ENCODE measurements at places on chromosomes 13 and 19. TPM values are rescaled to one million over a fixed set of nuclear protein-coding genes. Genes with fewer than 3 reads are reported as not detected.
A peak's percentile ranks its signal among the peaks of the same experiment; 100 is the strongest.

DNA sequence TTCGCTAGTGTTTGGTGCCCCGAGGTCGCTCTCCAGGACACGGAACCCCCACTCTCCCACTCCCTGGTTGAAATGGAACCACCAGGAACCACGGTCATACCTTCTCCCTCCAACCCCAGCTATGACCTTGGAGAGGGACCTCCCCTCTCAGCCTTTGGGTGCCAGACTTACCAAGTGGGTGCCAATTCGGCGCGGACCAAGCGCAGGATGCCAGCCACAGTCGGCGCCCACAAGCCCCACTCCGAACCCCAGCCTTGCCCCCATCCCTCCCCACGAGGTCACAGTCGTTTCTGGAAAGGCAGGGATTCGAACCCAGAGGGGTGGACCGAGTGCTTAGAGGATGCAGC is 910 bp downstream of the PDE4C start:
- no peak overlapping the region for H3K4me3 ChIP-seq
- peaks cover 16% of the 10 kb centered on the region for H3K27me3 ChIP-seq
- no peak for DNase-seq
- H3K4me1 ChIP-seq = peaks cover 7% of the 10 kb centered on the region

Gene SUGP1
- total RNA-seq = 73.2 TPM

GRCh38 chr13:53281677-53282076 is 253.1 kb downstream of the OLFM4 start:
- no peaks in the 10 kb centered on the region for H3K4me1 ChIP-seq
- no peak overlapping the region for H3K27ac ChIP-seq
- peaks cover 4% of the 10 kb centered on the region for H3K27me3 ChIP-seq
- no peak overlapping the region for H3K4me3 ChIP-seq
- no peaks in the 10 kb centered on the region for H3K36me3 ChIP-seq
- DNase-seq = no peak

- peak overlapping the region; percentile 13 for H3K27ac ChIP-seq
- peaks cover 15% of the 10 kb centered on the region for H3K4me1 ChIP-seq
- H3K4me3 ChIP-seq = no peak overlapping the region
- DNase-seq = no peak
- H3K27me3 ChIP-seq = peaks cover 9% of the 10 kb centered on the region
Measured at GRCh38 chr19:45906221-45906620, 3.8 kb upstream of the MYPOP start.

- no peak for DNase-seq
- no peak overlapping the region for H3K4me3 ChIP-seq
- no peak overlapping the region for H3K27ac ChIP-seq
- peaks cover 39% of the 10 kb centered on the region for H3K4me1 ChIP-seq
- H3K27me3 ChIP-seq = peaks cover 5% of the 10 kb centered on the region
- peaks cover 3% of the 10 kb centered on the region for H3K36me3 ChIP-seq
Measured at GRCh38 chr13:40191186-40191980, 475.1 kb downstream of the FOXO1 start.

DNA sequence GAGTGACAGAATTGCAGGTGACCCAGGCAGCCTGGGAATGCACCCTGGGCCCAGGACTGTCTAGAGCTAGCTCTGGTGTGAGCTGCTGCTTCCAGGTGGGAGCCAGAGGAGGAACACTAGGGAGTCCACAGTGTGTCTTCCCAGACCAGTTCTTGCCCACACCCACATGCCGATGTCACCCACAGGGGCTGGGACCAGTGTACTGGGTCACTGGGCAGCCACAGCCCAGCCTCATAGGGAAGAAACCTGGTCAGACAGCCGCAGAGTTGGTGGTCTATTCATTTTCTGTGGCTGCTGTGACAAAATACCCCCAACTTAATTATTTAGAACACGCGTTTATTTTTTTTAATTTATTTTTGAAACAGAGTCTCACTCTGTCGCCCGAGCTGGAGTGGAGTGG is 3.1 kb downstream of the RNF225 start:
- H3K27me3 ChIP-seq = peaks cover 10% of the 10 kb centered on the region
- no peak overlapping the region for H3K4me3 ChIP-seq
- peaks cover 4% of the 10 kb centered on the region for H3K4me1 ChIP-seq
- H3K27ac ChIP-seq = no peak overlapping the region

GRCh38 chr19:35757231-35757748 is 461 bp upstream of the HSPB6 start:
- peaks cover 27% of the 10 kb centered on the region for H3K27me3 ChIP-seq
- H3K4me3 ChIP-seq = peak overlapping the region; percentile 94
- H3K36me3 ChIP-seq = peaks cover 8% of the 10 kb centered on the region
- peaks cover 18% of the 10 kb centered on the region for H3K4me1 ChIP-seq

DNA sequence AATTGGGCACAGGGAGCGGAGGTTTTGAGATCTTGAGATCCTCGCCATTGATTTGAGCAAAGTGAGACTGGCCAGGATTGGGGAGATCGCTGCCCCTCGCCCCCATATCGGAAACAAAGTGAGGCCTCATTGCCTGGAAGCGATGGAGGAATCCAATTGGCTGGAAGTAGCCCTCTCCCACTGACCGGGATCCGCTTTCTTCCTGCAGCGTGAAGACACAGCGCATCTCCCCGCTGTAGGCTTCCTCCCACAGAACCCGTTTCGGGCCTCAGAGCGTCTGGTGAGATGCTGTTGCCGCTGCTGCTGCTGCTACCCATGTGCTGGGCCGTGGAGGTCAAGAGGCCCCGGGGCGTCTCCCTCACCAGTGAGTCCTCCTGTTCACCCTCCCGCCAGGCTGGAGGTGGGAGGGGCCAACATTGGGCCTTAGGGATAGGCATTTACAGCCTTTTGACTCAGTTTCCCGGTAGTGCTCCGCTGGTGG is 438 bp downstream of the PRKCSH start:
- H3K4me1 ChIP-seq = peaks cover 16% of the 10 kb centered on the region
- peak overlapping the region; percentile 100 for H3K27ac ChIP-seq
- peak overlapping the region; percentile 99 for H3K4me3 ChIP-seq
- H3K36me3 ChIP-seq = peaks cover 4% of the 10 kb centered on the region
- DNase-seq = peak; percentile 40

Gene GIPC3
- total RNA-seq = 11.0 TPM

DNA sequence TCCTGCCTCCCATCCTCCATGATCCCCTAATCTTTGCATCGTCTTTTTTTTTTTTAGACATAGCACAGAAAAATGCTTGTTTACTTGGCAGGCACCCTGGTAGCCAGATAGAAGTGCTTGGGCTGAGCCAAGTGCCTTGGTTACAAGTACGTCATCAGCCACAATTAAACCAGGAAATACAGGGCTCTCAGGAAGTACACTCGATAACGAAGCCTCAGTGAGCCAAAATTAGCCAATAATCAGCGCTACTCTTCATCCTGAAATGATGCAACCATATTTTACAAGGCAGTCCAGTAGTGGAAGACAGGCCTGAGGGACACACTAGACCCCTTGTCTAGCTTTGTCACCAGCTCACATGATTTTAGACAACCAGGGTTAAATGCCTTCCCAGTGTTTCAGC is 194.0 kb upstream of the NBEA start:
- no peaks in the 10 kb centered on the region for H3K4me1 ChIP-seq
- H3K4me3 ChIP-seq = no peak overlapping the region
- H3K36me3 ChIP-seq = no peaks in the 10 kb centered on the region
- no peak for DNase-seq
- H3K27ac ChIP-seq = no peak overlapping the region

GRCh38 chr13:27053210-27053884 is 118.3 kb downstream of the USP12 start:
- H3K4me3 ChIP-seq = no peak overlapping the region
- peaks cover 11% of the 10 kb centered on the region for H3K36me3 ChIP-seq
- peaks cover 22% of the 10 kb centered on the region for H3K4me1 ChIP-seq
- DNase-seq = no peak
- peaks cover 4% of the 10 kb centered on the region for H3K27me3 ChIP-seq
- H3K27ac ChIP-seq = no peak overlapping the region

GRCh38 chr13:80830431-80830830 is 489.5 kb upstream of the SPRY2 start:
- H3K36me3 ChIP-seq = no peaks in the 10 kb centered on the region
- no peaks in the 10 kb centered on the region for H3K27me3 ChIP-seq
- DNase-seq = no peak
- no peaks in the 10 kb centered on the region for H3K4me1 ChIP-seq
- H3K4me3 ChIP-seq = no peak overlapping the region

DNA sequence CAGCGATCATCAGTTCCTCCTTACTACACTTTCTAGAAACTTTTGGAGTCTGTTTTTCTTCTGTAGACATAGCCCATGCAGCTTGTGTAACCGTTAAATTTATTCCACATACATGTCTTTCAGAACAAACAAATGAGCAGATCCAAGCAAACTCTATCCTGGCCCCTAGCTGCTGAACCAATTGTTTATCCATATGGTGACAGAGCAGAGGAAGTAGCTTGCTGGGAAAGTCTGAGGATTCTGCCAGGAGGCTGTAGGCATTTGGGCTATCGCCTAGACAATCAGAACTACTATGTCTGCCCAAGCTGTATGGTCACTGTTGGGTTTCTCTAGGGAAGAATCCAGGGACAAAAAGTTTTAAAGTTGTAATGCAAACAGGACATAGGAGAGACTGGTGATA is 343.7 kb downstream of the SPRY2 start:
- no peak overlapping the region for H3K27ac ChIP-seq
- H3K4me3 ChIP-seq = no peak overlapping the region
- no peaks in the 10 kb centered on the region for H3K36me3 ChIP-seq
- H3K27me3 ChIP-seq = peaks cover 2% of the 10 kb centered on the region
- DNase-seq = no peak

Gene OVOL3
- total RNA-seq = not detected

GRCh38 chr13:113497217-113497616 is 6.7 kb upstream of the DCUN1D2 start:
- H3K4me1 ChIP-seq = peaks cover 19% of the 10 kb centered on the region
- DNase-seq = no peak
- peaks cover 43% of the 10 kb centered on the region for H3K36me3 ChIP-seq
- H3K27ac ChIP-seq = no peak overlapping the region

- H3K36me3 ChIP-seq = peaks cover 1% of the 10 kb centered on the region
- no peak overlapping the region for H3K27ac ChIP-seq
- no peak for DNase-seq
- H3K4me3 ChIP-seq = no peak overlapping the region
Measured at GRCh38 chr13:112032186-112032993, 34.6 kb upstream of the SOX1 start.

All from endothelial cell (in vitro differentiated cells).